LoVo (cell line): ENCODE measurements at places on chromosomes 11 and 22.
A peak's percentile ranks its signal among the peaks of the same experiment; 100 is the strongest.

DNA sequence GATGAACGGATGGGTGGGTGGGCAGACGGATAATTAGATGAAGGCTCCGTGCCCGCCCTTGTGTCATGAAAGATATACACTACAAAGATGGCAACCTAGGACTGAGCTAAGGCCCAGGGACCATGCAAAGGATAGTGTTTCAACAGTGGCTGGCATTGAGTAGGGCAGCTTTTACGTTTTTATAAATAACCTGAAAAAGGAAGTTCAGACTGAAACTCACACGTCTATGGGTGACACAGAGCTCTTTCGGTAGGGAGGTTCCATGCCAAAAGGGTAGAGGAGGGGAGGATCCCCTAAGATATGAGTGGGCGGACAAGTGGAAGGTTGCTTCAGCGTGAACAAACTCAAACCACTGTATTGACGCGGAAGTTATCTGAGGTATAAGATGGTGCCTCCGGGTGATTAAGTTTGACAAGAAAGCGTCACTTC is 90.5 kb downstream of the UBASH3B start:
- DNase-seq: no peak

DNA sequence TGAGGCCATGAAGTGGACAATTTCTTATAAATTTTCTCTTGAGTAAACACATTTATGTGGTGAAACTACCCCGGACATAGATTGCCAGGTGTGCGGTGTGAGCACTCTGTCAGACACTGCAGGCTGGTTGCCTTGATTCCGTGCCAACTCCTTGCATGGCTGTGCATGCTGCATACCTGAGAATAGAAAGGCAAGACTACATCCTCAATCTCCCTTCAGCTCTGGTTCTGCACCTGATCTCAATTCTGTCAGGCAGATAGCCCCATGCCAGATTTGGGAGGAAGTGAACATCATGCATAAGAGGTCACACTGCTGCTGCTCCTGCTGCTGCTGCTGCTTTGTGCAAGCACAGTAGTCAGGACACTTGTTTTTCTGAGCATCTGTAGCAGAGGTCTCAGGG is 42.5 kb upstream of the DEUP1 start:
- no peak for DNase-seq

DNA sequence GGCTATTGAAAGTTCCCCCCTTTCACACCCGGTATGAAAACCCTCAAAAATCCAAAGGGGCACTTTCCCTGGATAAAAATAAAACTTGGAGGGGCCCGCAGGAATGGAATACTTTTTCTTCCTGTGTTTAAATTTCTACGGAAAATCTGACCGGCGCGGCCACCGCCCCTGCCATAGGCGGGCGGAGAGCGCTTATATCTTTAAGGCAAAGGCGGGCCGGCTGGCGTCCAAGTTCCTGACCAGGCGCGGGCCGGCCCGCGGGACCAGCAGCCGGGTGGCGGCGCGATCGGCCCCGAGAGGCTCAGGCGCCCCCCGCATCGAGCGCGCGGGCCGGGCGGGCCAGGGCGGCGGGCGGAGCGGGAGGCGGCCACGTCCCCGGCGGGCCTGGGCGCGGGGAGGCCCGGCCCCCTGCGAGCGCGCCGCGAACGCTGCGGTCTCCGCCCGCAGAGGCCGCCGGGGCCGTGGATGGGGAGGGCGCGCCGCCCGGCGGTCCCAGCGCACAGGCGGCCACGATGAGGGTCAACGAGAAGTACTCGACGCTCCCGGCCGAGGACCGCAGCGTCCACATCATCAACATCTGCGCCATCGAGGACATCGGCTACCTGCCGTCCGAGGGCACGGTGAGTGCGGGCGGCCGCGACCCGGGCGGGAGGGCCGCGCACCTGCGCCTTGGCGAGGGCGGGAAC is at the start of gene ANO1:
Gene ANO1 (plus strand): TSS at position 223 of the 686 bp plus-strand sequence. CDS start 290 bp downstream, at position 513.
- no peak for DNase-seq

GRCh38 chr11:119910650-119911049 is 181.7 kb upstream of the NECTIN1 start:
- DNase-seq: no peak

DNA sequence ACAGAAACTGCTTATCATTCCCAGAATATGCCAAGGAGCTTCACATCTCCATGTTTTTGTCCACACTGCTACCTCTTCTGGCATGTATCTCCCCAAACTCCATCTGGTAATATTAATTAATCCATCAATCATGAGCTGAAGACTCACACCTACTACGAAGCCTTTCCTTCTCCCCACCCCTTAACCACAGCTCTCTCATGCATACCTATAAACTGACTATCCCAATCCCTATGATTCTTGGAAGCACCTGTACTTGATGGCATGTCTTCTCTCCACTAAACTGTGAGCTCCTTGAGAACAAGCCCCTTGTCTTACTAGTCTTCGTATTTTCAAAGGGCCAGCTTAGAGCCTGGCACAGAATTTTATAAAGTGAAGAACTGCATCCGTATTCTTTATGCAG is 47.3 kb downstream of the RELT start:
- no peak for DNase-seq

GRCh38 chr11:118236170-118236569 is 11.4 kb upstream of the JAML start:
- DNase-seq: no peak

GRCh38 chr11:21421711-21422329 is 752.4 kb downstream of the NELL1 start:
- DNase-seq: no peak

DNA sequence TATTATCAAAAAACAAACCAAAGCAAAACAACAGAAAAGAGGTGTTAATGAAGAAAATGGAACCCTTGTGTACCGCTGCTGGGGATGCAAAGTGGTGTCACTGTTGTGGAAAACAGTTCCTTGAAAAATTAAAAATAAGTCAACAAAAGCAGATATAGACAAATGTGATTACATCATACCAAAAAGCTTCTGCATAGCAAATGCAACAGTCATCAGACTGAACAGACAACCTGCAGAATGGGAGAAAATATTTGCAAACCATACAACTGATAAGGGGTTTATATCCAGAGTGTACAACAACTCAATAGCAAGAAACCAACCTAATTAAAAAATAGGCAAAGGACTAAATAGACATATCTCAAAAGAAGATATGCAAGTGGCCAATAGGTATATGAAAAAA is 22.9 kb upstream of the CARS1 start:
- DNase-seq: no peak

- DNase-seq: peak; percentile 23
Observed at GRCh38 chr11:14148653-14149273, 186.2 kb downstream of the SPON1 start.

- DNase-seq: peak; percentile 58
Observed at GRCh38 chr11:36292311-36292722, 3.1 kb upstream of the COMMD9 start.

- no peak for DNase-seq
Observed at GRCh38 chr11:100367892-100368291, 319.2 kb upstream of the ARHGAP42 start.

- DNase-seq: no peak
Observed at GRCh38 chr22:31530823-31531195, 34.5 kb downstream of the SFI1 start.

DNA sequence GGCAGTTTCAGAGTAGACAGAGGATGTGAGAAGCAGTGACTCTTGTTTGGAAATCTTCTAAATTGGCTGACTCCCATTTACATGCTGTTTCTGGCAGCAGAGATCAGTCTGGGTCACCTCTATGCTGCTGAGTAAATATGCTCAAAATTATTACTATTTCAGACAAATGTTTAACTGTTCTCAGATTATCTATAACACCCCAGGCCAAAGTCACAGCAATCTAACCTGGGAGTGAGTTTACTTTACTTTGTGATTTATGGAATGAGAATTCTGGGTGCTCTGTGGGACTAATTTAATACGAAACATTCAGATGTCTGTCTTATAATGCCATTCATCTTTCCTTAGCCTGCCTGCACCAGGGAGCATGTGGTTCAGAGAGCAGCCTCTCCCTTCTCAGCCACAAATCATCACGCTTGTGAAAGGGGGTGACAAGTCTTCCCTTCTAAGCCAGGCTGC is 282.5 kb upstream of the MPPED2 start:
- DNase-seq: no peak

- no peak for DNase-seq
Observed at GRCh38 chr22:24744638-24745037, 29.9 kb downstream of the PIWIL3 start.

DNA sequence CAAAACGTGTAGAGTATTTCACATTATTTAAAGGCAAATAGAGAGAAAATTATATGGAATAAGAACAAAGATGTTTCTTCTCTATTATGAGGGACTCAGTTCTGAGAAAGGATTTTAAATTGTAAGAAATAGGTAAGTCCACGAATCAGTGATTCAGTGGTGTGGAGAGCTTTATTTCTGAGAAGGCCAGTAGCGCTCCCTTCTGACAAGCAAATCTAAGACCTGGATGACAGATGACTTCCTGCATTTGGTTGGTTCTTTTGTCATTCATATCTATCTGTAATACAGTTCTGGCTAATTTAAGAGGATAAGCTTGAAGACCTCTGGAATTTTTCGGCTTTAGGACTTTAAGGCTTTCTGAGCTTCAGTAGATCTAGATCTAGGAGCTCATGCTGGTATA is 7.0 kb downstream of the CD3E start:
- no peak for DNase-seq

GRCh38 chr11:72039856-72040401 is 40.4 kb downstream of the NUMA1 start:
- DNase-seq: no peak

- peak; percentile 26 for DNase-seq
Observed at GRCh38 chr11:5596607-5597201, at the start of gene TRIM6. Gene TRIM6, plus strand, starts transcription at chr11:5596637. Its CDS starts 261 bp downstream, at chr11:5596898.

- DNase-seq: peak; percentile 59
Observed at GRCh38 chr11:72446929-72447769, 12.8 kb upstream of the CLPB start.

DNA sequence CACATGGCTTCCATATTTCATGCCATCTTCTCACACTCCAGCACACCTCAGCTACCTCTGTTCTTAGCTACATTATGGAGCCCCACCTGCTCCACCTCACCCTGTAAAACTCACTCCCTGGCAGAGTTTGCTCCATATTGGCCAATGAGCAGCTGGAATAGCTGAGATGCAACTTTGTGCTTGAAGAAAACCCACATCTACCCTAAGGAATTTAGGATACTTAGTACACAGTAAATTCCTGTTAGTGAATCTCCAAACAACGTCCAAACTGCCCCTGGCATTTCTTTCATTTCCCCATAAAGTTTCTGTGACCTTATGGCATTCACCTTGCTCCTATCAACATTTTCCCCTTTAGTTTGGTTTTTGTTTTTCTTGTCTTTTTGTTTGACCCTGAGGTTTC is 2.2 kb upstream of the VWCE start:
- no peak for DNase-seq

DNA sequence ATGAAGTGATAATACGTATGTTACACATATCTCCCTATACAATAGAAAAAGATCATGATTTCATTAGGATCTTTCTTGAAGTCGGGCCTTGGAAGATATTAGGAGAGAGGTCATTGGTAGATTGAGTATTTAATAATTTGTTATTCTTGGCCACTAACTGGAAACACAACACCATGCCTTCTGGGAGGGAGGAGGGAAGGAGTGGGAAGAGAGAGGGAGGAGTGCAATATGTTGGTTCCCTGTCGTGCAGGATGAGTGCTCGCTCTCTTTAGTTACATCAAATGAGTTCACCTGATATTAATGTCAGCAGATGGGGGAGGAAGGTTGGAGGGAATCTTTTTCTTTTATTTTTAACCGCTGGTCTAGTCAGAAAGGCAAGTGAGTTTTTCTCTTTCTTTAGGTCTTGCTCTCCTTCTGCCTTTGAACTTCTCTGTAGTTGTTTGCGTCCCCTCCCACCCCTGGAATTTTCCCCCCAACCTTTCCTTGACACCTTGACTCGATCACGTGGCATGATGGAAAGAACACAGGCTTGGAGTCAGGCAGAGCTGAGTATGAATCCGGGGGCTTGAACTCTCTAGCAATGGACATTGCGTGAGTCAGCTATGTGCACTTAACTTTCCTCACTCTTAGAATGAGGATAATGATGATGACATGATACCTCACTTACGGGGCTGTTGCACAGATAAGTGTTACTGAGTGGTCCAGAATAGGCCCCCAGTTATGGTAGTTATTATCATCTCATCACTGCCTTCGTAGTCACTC is 6.2 kb downstream of the ADAMTS15 start:
- DNase-seq: no peak

DNA sequence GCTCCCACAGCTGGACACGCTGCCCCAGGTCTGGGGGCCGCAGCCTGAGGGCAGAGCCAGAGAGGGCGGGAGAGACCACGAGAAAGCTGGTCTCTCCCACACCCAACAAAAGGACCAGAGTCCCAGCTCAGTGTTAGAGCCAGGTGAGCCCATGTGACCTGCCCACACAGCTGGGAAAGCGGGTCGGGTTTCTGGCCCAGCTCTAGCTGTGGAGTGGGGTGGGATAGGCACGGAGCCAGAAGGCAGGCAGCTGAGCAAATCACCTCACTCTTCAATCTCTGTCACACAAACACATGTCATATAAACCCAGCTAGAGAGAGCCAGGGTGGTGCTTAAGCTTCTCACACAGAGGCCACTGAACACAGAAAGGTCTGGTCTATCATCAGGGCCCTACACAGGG is 7.8 kb upstream of the EIF3D start:
- no peak for DNase-seq

- no peak for DNase-seq
Observed at GRCh38 chr11:12864316-12865156, 144.6 kb upstream of the RASSF10 start.
